ENCODE measurements at places on chromosomes 3 and 15.

DNA sequence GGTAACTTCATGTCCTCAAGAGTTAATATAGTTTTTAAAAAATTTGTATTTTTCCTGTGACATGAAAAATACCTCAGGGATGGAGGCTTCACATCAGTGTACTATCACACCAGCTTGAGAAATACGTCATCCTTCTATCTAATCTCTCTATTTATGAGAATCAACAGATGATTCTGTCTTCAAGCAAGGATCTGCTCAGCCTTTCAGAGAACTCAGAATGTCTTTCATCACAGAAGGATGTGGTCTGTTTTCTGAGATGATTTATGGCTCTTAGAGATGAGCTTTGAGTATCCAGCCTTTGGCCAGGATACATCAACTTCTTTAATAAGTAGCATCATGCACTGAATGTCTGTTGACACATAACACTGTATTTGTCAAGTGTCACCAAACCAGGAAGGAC lies 193.9 kb downstream of the DTWD1 start:
- no peak for DNase-seq

GRCh38 chr15:74240002-74240568 lies 4.0 kb downstream of the CCDC33 start:
- peak; percentile 74 for DNase-seq

GRCh38 chr3:19946832-19947548 lies at the start of gene RAB5A:
Gene RAB5A (plus strand): TSS chr3:19947097. CDS start chr3:19950899, 3,802 bp downstream.
- peak; percentile 97 for DNase-seq

DNA sequence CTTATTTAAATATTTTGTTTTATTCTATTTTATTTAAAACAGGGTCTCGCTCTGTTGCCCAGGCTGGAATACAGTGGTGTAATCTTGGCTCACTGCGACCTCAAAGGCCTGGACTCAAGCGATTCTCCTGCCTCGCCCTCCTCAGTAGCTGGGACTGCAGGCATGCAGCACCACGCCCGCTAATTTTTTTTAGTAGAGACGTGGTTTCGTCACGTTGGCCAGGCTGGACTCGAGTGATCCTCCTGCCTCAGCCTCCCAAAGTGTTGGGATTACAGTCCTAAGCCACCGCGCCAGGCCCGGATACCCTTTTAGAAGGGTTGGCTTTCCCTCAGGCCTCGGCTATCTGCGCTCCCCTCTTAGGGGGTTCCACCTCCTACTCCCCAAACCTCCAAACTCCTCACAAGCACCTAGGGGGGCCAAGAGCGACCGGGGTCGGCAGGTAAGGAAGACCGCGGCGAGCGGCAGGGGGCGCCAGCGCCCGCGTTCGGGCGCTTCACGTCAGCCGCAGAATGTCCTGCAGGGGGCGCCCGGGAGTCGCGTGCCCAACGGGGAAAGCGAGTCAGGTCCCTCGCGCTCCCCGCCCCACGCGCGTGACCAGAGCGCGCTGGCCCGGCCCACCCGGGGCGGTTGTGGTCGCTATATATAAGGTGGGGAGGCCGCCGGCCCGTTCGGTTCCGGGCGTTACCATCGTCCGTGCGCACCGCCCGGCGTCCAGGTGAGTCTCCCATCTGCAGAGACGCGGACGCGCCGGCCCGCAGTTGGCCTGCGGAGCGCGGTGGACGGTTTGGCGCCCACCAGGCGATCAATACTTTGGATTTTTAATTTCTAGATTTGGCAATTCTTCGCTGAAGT lies 51.8 kb upstream of the GATM start:
- peak; percentile 91 for DNase-seq

GRCh38 chr3:13638927-13639326 lies 90.0 kb downstream of the FBLN2 start:
- no peak for DNase-seq

- no peak for DNase-seq
These were observed 4.6 kb downstream of the SPCS1 start for GRCh38 chr3:52710512-52710911.

DNA sequence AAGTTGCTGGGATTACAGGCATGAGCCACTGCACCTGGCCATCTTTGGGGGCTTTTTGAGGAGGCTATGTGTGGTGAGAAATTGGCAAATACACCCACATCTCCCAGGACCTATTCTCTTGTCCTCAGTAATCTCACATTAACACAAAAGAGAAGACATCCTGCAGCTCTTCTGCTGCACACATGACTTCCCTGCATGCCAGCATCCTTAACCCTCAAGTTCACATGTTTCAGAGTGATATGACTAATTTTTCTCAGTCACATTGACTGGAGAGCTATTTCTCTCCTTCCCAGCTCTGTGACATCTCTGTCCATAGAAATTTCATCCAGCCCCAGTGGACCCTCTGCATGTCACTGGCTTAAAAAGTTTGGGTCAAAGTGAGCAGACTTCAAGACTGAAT lies 1.9 kb upstream of the SKIC8 start:
- DNase-seq = no peak

DNA sequence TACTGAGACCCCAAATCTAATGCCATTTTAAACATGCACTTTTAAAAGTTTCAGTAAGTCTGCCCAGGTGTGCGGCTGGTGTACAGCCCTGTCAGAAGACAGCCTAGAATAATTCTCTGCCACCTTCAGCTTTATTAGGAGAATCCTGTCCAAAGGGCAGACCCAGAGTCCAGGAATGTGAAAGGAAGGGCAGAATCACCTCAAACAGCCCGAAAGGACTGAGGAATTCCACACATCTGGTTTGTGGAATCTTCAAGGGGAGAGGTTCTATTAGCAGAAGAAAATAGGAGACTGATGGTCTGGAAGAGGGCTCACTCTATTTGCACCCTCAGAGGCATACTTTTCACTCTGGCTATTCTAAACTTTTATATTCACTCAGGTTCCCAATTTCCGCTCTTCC lies 46.6 kb downstream of the TYRO3 start:
- DNase-seq = peak; percentile 20

GRCh38 chr3:62453448-62453847 lies 80.1 kb upstream of the FEZF2 start:
- DNase-seq = no peak

- no peak for DNase-seq
These were observed 51.4 kb downstream of the PCOLCE2 start for GRCh38 chr3:142837526-142837925.

GRCh38 chr15:57138349-57138788 lies 219.9 kb downstream of the TCF12 start:
- peak; percentile 65 for DNase-seq

GRCh38 chr3:155270063-155270462 lies 23.4 kb downstream of the STRIT1 start:
- DNase-seq = no peak

GRCh38 chr3:14211621-14212020 lies 33.0 kb downstream of the LSM3 start:
- no peak for DNase-seq

- DNase-seq = no peak
These were observed 76.3 kb upstream of the UMPS start for GRCh38 chr3:124653797-124654469.

GRCh38 chr15:98904544-98904943 lies 103.0 kb downstream of the PGPEP1L start:
- DNase-seq = peak; percentile 73

- DNase-seq = no peak
These were observed 94.4 kb downstream of the DNASE1L3 start for GRCh38 chr3:58116161-58116955.

DNA sequence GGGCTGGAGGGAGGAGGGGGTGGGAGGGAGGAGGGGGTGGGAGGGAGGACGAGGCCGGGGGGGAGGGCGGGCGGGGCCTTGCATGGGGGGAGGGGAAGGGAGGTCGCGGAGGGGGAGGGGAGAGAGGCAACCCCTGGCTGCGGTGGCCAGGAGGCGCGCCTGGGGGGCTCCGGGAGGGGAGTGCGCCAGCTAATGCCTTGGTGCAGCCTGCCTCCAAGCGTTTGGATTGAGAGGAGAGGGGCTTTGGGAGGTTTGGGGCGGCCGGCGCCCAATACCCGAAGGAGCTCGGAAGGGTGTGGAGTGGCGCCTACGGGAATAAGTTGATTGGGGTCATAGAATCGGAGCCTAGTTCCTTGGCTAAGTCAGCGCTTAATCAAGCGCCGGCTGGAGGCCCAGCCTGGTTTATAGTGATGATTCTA lies 557 bp downstream of the TFG start:
- DNase-seq = peak; percentile 31

- DNase-seq = no peak
These were observed 777 bp upstream of the EIF4A2 start for GRCh38 chr3:186782542-186783057.

DNA sequence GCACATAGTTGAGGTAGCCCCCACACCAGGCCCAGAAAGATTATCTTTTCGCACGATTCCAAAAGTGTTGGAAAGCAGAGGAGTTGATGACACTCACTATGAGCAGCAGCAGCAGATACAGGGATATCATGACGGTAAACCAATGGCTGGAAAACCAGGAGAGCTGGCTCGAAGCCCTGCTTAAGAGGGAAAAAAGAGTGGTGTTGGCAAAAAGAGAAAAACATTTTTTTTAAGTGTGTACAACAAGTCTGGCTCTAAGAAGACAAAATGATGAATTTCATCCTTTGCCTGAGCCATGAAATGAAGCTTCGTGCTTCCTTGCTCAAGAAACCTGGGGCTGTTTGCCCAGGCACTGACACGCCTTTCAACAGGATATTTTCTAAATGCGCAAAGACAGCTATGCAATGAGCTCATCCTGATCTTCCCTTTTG lies 27.3 kb downstream of the PARP16 start:
- DNase-seq = peak; percentile 77

DNA sequence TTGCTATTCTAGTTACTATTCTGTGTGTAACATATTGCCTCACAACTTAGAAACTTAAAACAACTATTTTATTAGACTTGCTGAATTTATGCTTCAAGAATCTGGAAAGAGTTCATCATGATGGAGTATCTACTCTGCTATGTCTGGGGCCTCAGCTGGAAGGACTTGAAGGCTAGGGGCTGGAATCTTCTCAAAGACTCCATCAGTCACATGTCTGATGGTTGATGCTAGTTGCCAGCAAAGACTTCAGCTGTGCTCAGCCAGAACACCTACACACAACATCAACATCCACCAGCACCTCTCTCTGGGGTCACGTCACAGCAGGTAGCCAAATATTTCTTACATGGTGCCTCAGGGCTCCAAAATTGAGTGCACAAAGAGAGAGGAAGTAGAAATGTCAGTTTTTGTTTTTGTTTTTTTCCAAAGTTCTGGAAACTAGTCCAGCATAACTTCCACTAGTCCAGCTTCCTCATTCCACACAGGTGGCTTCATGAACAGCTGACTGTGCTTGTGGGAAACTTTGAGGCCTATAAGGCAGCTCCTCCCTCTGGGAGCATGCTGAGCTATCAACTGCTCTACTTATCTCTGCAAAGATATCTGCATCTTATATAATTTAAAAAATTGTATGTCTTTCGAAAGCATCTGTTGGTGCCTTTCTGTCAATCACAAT lies 325.4 kb upstream of the AGTR1 start:
- DNase-seq = peak; percentile 6

- peak; percentile 81 for DNase-seq
These were observed 154.8 kb downstream of the PLCL2 start for GRCh38 chr3:17039594-17039993.

DNA sequence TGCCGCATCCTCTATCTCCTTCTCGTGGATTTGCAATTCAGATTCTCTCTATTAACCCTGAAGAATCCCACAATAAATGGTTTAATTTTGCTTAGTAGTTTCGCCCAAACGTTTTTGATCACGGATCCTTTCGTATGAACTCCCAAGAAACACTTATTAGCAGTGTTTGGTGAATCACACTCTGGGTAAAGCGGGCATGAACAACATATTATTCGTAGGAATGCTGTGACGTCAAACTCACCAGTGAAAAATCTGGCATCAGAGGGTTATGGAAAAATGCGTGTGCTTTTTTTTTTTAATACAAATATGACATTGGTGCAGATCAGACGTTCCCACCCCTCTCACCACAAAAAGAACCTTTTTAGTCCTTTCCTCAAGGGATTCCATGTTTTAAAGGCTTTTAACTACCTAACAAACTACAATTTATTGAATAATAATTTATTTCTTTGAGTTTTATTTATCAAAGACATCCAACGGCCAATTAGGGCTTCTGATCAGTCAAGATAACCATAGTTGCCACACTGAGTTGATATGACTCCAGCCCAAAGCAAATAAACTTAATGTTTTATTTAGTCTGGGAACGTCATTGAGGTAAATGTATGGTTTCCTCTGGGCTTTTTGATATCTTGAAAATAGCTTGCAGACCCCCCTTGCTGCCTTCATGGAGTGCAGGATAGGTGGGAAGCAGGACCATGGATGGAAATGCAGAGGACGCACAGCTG lies 45.5 kb upstream of the CGNL1 start:
- no peak for DNase-seq

GRCh38 chr3:15978801-15979200 lies 181.0 kb upstream of the ANKRD28 start:
- DNase-seq = no peak

DNA sequence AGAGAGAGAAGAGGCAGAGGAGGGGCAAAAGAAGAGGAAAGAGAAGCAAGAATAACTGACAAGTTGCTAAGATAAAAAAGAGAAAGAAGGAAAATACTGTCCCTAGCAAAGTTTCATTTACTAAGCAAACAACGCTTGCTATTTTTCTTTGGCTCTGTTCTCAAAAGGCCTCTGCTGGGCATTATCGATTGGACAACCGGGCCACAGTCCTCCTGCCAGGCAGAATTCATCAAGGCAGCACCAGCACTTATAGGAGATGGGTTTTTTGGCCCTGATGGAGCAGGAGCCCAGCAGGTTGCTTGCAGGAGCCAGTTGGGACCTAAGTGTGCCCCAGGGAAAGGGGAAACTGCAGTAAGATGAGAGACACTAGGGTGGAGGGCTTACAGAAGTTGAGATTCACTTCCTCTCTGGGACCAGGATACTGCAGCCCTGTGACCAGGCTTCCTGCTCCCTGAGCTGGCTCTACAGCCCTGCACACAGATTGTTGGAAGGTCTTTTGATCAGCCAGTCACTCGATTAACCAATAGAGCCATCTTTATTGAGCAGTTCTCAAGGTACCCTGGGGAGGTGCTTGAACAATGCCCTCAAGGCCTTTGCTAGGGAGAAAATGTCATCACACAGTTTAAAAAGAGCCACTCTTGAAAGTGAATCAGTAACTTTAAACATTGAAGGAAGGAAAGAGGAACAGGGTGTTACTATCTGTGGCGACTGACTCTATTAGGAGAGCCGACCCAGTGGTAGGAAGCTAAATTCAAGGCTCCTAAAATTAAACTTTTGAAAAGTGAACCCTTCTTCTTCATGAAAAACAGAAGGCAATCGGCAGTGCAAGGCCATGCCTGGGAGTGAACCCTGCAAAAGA lies 28.8 kb upstream of the GLCE start:
- DNase-seq = no peak

- DNase-seq = peak; percentile 81
These were observed 103.2 kb upstream of the TJP1 start for GRCh38 chr15:29925227-29926082.

GRCh38 chr3:112095731-112096130 lies 9.5 kb downstream of the C3orf52 start:
- DNase-seq = no peak

- no peak for DNase-seq
These were observed 13.1 kb downstream of the PLXNA1 start for GRCh38 chr3:126995926-126996512.

- DNase-seq = no peak
These were observed 14.0 kb upstream of the SPINK8 start for GRCh38 chr3:48347500-48347899.

GRCh38 chr15:75791337-75791713 lies 51.9 kb upstream of the UBE2Q2 start:
- DNase-seq = no peak

- DNase-seq = no peak
These were observed 45.5 kb downstream of the LDHAL6B start for GRCh38 chr15:59252137-59252536.

Data from AG20443 (cell line).